ENCODE measurements at places on chromosomes 6 and 20.
A peak's percentile ranks its signal among the peaks of the same experiment; 100 is the strongest.

GRCh38 chr6:107179004-107179403 lies 63.7 kb upstream of the BEND3 start:
- DNase-seq: no peak

GRCh38 chr6:24332317-24332716 lies 25.5 kb downstream of the DCDC2 start:
- DNase-seq: no peak

DNA sequence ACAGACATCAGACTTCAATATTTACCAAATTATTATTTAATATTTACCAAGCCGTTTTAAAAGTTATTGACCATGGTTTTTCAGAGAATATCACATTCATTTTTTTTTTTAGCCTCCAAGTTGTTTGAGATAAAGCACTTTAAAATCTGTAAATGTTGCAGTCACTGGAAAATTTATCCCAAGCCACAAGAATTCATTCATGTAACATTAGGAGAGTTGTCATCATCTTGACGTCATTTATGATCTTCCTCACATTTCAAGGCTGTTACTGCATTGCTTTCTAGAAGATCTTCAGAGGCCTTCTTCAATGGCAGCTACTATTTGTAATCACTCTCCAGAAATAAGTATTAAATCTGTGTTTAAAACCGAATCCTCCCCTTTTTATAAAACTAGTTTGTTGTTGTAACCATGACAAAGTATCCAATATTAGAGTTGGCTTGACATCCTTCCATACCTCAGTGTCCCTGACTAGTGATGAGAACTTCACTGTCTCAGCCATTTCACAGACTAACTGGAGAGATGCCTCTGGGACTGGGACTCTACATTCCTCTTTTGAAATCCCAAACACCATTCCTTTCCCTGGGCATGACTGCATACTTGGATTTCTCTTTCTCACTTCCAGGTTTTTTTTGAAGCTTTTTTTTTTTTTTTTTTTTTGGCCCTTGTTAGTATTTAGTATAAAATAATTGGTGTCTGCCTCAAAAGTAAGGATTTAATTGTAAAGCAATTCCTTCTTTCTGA lies 100.1 kb downstream of the ZFAND3 start:
- no peak for DNase-seq

DNA sequence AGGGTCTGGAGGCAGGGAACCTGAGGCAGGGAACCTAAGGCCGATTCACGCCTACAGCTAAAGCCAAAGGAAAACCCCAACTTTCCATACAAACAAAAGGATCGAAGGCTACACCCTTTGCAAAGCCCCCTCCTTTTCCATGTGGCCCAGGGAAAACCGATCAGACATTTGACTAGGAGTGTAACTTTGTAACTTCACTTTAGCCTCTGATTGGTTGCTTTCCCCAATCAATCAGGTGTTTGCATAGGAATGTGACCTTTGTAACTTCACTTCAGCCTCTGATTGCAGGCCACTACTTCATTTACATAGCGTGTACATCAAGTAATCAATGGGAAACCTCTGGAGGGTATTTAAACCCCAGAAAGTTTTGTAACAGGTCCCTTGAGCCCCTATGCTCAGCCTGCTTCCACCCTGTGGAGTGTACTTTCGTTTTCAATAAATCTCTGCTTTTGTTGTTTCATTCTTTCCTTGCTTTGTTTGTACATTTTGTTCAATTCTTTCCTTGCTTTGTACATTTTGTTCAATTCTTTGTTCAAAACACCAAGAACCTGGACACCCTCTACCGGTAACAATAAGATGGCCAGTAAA lies 43.3 kb downstream of the CHD6 start:
- no peak for DNase-seq

GRCh38 chr6:31120151-31120915 lies at the start of gene CDSN:
CDSN (minus strand) TSS chr6:31120446; CDS start chr6:31120419, 27 bp downstream.
- no peak for DNase-seq

DNA sequence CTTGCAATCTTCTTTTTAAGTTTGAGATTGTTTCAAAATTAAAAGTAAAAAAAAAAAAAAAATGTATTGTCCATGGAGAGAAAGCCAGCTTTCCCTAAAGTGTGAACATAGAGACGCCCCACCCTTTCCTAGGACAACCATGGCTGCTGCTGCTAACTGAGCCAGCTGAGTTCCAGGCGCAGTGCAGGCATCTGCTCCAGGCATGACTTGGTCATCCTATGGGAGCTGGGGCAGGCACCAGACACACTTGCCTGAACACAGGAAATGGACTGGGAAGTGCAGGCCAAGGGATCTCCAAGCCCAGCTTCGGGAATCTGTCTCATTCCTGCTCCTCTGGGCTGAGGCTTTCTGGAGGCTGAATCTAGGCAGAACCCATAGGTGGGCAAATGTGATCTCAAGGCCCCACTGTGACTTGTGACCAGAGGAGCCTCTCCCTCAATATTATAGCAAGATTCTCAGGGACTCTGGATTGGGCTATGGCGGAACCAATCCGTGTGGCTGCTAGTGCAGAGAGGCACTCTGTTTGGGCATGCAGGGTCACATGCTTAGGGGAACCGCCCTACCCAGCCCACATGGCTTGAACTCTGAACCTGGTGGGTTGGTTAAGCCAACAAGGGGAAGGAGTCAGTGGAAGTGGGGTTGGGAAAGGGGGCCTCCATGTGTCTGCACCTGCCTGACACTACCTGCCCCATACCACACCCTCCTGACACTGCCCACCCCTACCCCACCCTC lies 138.2 kb upstream of the CST7 start:
- no peak for DNase-seq

GRCh38 chr6:45483501-45483900 lies 105.8 kb upstream of the SUPT3H start:
- no peak for DNase-seq

DNA sequence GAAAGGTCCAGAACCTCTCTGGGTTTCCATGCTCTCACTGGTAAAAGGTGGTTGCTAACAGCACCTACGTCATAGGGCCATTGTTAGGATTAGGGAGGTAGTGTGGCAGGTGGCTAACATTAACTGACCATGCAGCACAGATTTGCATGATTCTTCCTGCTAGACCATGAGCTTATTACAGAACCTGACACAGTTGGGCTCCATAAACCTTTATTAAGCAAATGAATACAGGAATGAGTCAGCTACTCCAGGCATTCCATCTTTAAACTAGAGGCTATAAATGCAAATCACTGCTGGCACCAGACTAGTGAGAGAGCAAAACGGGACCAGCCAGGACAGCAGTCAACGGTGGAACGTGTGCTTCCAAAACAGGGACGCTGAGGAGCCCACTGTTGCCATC lies 440.1 kb downstream of the PTPRT start:
- DNase-seq: no peak

- no peak for DNase-seq
Observed at GRCh38 chr6:16700202-16700915, 60.9 kb downstream of the ATXN1 start.

DNA sequence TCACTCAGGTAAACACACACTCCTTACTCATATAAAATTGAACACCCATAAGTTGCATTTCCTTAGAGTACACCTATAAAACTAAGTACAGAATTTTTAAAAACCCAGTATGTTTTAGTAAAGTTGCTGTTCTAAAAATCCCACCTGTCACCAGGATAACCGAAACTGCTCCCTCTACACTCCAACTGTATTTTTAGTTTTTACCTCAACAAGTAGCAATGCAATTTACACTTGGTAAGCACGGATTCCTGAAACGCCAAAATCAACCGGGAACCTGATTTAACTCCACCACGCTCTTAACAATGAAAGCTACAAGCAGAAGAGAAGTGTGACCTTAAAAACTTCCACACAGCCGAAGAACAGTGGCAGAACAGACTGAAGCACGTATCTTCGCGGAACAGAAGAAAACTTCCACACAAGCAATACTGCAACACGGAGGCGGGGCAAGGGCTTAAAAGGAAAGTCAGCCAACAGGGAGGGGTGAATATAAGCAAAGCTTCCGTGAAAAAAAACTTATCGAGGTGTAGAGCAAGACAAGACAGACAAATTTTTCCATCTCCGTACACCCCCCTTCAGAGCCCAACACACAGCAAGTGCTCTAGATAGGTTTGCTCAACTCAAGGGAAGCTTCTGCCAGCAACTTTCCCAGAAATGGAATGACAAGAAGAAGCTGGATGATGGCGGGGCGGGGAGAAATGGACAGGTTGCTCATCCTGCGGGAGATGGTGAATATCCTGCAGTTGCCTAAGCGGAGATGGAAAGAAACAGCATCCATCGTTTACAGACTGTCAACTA lies 1.4 kb downstream of the STAU1 start:
- peak; percentile 57 for DNase-seq

DNA sequence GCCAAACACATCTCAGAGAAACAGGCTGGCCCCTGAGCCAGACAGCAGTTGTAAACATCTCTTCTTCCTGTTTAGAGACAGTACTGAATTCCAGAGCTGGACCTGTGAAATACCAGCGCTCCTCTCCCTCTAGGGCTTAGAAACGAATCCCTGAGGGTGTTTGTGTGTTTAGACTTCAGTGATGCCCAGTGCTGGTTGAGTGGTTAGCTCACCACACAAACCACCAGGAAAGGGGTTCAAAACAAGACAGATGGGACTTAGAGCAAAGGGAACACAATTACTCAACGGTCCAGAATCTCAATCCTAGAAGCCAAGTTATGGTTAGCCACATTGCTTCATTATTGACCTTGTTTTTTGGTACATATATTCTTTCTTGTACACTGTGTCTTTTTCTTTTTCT lies 108.7 kb upstream of the TMEM170B start:
- peak; percentile 9 for DNase-seq

GRCh38 chr6:90098001-90098531 lies 198.6 kb downstream of the BACH2 start:
- no peak for DNase-seq

GRCh38 chr6:101422251-101422650 lies 28.7 kb downstream of the GRIK2 start:
- no peak for DNase-seq

- DNase-seq: no peak
Observed at GRCh38 chr20:22577515-22578220, 6.7 kb downstream of the FOXA2 start.

DNA sequence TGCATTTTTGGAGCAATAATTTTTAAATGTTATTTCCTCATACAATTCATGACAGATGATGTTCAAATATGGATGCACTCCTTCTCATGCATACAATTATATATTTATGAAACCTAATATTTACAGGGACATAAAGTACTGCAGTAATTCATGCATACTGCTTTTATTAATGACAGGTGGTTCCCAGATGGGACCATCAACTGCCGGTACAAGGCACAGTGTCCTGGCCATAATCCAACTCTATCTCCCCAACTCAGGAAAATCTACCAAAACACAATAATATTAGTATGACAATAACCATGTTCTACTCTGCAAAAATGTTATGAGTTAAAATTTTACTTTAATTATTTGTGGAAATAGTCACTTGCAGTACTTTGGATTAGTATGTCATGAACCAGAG lies 77.8 kb downstream of the VIP start:
- DNase-seq: no peak

- no peak for DNase-seq
Observed at GRCh38 chr20:24102749-24103333, 114.3 kb upstream of the GGTLC1 start.

GRCh38 chr6:149903938-149904611 lies 6.2 kb upstream of the RAET1E start:
- DNase-seq: no peak

DNA sequence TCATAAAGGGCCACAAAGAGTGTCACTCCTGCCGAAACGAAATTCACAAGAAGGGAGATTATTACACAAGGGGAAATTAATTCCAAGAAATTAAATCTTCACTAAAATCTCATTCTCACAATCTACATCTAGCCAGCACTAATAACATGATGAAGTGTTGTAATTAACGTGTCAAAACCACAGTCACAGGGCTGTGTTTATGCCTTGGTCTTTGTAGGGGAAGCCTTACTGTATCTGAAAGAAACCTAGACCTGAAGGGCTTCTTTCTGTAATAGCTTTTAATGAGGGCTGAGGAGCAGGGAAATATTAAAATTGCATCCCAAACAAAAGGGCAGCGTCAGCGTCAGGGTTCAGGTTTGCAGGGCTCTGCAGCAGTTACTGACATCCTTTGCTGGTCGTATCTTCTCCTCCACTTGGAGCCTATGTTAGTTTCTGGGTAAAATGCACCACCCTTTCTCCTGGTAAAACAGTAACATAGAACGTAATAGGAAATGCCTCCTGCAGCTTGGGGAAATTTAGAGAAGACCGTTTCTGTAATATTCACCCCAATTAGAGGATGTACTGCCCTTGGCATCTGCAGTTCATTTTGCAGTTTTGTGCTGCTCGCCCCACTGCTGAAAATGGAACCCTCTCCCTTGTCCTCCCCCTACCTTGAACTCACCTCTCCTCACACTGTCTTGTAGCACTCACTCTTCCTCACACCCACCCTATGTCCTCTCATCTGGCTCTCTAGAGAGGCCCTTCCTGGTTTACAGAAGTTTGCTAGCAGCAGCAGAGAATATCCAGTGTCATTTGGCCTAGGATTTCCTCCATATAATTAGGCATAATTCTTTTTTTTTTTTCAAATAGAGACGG lies 109.0 kb upstream of the TRAF3IP2 start:
- no peak for DNase-seq

- DNase-seq: no peak
Observed at GRCh38 chr6:56073315-56073714, 174.1 kb downstream of the COL21A1 start.

DNA sequence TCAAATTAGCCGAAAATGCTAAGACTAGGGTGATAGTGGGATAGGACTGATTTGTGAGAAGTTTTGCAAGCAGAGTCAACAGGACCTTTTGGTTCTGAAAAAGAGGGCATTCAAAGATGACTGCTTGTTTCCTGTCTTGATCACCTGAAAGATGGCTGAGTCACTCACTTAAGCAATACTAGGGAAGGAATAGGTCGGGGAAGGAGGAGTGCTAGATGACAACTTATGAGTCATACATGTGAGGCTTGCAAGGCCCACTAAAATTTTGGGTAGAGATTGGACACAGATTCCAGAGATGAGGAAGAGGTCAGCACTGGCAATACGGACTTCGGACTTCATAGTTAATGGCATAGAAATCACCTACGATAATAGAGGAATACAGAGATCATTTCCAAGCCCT lies 89.2 kb downstream of the FAM83B start:
- DNase-seq: no peak

DNA sequence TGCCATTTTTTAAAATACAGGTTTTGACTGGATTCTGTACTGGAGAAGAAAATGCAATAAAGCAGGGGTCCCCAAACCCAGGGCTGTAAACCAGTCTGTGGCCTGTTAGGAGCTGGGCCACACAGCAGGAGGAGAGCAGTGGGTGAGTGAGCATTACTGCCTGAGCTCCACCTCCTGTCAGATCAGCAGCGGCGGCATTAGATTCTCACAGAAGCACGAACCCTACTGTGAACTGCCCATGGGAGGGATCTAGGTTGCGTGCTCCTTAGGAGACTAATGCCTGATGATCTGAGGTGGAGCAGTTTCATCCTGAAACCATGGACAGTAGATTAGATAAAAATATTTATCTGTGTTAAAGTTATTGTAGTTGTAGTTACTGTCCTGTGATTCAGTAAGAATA lies 21.1 kb upstream of the FBXO9 start:
- no peak for DNase-seq

GRCh38 chr20:54093423-54094267 lies 23.3 kb upstream of the BCAS1 start:
- no peak for DNase-seq
